ENCODE measurements at places on chromosomes 1 and 21.

GRCh38 chr1:143643148-143643885 is 328.5 kb downstream of the FAM72C start:
- DNase-seq, result no peak

DNA sequence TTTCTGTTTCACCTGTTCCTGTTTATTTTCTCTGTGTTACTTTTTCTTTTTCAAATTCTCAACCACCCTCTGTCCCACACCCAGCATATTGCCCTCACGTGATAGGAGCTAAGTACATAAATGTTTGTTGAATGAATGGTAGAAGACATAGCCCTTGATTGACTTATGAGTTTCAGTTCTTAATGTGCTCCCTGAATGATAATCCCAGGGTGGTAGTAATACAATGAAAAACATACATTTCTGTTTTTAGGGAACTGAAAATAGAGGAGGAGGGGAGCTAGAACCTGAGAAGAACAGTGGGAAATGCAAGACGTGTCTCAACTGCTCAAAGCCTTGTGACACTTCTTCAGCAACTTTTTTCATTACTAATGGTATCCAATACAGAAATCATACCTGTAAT is 147.1 kb downstream of the SPATA46 start:
- no peak for DNase-seq

- DNase-seq, result no peak
These were observed 86.8 kb downstream of the HSF2BP start for GRCh38 chr21:43572446-43572845.

- DNase-seq, result no peak
These were observed 30.8 kb downstream of the RSPH1 start for GRCh38 chr21:42465008-42465802.

GRCh38 chr1:46180082-46180616 is 3.9 kb upstream of the P3R3URF start:
- DNase-seq, result peak; percentile 27

GRCh38 chr1:27536767-27537166 is 46.8 kb upstream of the WASF2 start:
- peak; percentile 72 for DNase-seq

- peak; percentile 45 for DNase-seq
These were observed 16.5 kb downstream of the ZNF697 start for GRCh38 chr1:119631433-119632102.

DNA sequence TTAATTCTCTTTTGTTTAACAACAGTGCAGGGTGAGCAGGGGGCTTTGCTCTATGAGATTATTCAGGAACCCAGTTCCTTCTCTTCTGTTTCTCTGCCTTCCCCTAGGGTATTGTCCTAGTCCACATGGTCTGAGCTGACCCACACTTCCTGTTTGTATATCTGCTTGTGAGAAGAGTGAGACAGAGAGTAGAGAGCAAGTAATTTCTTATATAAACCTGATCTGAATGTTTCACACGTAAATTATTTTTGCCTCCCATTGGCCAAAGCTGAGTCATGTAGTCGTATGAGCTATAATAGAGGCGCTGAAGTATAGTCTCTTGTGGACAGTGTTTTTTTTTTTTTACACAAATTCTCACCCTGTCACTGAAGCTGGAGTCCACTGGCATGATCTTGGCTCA is 134.2 kb upstream of the SERTAD4 start:
- no peak for DNase-seq

DNA sequence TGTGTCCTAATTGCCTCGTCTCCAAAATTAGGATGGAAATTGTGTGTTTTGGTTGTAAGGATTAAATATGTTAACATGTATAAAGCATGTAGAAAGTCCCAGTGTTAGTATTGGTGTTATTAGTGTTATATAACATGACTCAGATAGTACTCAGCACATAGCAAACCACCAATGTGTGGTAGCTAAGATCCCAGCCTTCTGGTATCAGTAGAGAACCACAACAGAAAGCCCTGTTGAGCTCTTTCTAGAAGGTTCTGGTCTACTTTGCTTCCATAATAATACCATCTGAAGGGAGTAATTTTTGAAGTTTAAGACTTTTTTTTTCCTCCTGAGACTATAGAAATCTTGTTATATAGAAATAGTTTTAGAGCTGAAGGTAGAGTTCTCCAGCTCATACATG is 259.3 kb upstream of the SGIP1 start:
- no peak for DNase-seq

- DNase-seq, result no peak
These were observed 96.0 kb upstream of the BMP8A start for GRCh38 chr1:39395357-39395831.

GRCh38 chr1:228778466-228778865 is 43.2 kb downstream of the RHOU start:
- no peak for DNase-seq

DNA sequence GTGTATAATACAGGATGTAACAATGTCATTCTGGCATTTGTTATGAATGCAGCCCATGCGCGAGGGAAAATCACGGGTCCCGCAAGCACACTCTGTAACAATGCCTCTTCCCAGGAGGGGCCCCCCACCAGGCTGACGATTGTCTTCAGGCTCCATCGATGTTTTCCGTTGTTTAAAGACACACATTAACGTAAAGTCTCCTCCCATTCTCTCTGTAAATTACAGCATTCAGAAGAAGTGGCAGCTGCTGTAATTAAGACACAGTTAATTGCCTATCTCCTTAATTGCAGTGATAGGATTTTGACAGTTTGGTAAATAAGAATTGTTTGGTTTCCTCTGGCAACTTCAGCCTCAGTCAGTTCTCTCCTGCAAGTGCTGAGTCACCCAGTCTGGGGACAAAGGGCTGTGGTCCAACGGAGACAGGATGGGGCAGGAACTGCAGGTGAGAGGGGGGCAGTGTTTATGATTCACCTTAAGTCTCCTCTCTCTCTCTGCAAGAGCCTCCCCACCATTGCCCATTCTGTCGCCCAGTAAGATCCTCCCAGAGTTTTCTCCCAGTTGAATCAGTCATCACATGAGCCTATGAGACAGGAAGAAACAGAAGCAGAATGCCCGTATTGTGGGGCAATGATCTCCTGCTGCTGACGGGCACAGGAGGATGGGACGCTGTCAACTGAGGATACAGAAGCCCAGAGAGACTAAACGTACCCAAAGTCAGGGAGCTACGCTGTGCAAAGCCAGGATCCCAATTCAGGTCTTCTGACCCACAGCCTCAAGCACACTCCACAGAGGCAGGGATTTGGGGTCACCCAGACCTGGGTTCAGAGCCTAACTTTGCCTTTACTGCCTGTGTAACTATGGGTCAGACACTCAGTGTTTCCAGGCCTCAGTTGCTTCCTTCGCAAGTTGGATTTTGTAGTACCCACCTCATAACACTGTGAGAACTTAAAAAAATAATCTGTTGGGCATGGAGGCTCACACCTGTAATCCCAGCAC is 110.0 kb downstream of the ADSS2 start:
- peak; percentile 5 for DNase-seq

DNA sequence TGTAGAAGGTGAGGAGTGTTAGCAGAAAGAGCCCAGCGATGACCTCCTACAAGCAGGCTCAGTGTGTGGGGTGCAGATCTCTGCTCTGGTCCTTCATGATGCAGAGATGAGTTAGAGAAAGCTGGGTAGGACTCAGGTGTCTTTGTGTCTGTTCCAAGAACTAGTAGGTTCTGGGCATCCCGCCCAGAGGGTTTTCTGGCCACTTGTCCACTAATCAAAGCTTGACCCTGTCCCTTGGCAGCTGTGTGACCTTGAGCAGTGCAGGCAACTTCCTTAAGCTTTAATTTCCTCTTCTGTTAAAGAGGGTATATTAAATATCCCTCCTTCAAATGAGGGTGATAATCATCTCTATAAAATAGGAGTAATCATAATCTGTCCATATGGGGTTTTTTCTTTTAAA is 54.7 kb upstream of the WNT4 start:
- DNase-seq, result no peak

DNA sequence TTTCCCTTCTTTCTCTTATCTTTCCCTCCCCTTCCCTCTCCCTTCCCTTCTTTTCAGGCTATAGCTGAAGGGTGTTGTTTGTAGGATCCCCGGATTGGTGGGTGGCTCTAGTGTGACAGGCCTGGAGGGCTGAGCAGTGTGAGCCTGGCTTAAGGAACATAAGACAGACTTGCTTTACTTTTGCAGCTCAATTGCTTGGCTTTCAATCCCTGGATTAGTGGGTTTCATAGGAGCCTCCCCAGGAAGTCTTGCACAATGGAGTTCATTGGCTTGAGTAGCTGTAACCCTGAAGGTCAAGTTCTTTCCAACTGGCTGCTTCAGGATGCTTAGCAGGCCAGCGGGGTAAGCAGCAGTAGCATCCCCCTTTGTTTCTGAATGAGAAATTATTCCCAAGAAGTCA is 126.7 kb downstream of the CAMTA1 start:
- no peak for DNase-seq

- DNase-seq, result no peak
These were observed 172.0 kb downstream of the LRRC40 start for GRCh38 chr1:70033266-70033873.

GRCh38 chr21:24316277-24316922 is 1290.9 kb downstream of the MRPL39 start:
- no peak for DNase-seq

- DNase-seq, result peak; percentile 52
These were observed 97.5 kb upstream of the CTTNBP2NL start for GRCh38 chr1:112298558-112298957.

DNA sequence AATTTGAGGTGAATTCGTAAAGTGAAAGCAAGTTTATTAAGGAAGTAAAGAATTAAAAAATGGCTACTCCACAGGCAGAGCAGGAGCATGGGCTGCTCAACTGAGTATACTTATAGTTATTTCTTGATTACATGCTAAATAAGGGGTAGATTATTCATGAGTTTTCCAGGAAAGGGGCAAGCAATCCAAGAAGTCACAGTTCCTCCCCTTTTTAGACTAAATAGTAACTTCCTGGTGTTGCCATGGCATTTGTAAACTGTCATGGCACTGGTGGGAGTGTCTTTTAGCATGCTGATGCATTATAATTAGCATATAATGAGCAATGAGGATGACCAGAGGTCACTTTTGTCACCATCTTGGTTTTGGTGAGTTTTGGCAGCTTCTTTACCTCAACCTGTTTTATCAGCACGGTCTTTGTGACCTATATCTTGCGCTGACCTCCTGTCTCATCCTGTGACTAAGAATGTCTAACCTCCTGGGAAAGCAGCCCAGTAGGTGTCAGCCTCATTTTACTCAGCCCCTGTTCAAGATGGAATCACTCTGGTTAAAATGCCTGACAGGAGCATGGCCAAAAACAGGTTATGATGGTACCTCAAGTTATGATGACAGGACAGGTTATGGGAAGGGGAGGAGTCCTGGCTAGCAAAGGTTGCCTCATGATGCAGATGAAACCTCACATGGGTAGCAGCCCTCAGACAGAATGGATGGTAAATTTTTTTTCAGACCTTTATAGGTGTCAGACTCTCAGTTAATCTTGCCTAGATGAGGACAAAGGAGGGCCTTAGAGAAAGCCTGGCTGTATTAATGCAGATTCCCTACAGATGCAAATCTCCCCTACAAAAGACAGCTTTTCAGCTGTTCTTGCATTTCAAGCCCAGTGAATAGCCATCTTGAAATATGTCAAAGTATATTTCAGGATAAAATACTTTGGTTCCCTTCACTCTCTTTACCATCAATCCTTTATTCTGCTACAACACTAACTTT is 49.7 kb downstream of the SIPA1L2 start:
- DNase-seq, result no peak

GRCh38 chr1:52727956-52728656 is 1.9 kb downstream of the ZYG11B start:
- no peak for DNase-seq

DNA sequence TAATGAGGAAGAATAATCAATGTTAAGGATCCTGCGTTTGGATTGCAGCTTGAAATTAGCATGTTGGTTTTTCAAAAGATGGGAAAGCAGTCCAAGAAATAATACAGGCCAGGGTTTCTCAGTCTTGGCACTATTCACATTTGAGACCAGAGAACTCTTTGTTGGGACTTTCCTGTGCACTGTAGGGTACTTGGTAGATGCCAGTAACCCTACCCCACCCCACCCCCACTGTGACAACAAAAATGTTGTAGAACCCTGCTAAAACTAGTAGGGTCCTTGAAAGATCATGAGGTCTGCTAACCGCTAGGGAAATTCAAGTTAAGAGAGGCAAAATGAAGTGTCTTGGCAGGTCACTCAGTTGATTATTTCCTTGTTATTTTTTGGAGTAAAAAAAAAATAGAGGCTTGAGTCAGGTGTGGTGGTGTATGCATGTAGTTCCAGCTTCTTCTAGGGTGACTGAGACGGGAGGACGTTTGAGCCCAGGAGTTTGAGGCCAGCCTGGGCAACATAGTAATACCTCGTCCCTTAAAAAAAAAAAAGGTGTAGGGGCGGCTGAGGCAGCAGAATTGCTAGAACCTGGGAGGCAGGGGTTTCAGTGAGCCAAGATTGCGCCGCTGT is 53.3 kb downstream of the SPEN start:
- DNase-seq, result no peak

DNA sequence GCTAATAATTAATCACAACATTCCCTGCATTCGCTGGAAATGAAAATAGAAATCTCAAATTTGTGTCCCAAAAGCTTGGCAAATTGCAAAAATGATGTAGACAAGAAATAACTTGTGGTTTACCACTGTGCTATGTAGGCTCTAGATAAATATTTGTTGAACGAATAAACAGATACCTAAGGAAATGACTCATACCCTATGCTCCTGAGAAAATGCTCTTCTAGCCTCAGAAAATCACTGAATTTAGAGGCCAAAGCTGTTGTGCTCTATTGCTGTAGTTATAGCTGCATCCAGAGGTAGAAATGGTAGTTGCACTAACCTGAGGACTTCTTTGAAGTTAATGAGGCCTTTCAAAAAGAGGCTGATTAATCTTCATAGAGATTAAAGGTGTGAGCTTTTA is 142.0 kb upstream of the ZNHIT6 start:
- DNase-seq, result no peak

DNA sequence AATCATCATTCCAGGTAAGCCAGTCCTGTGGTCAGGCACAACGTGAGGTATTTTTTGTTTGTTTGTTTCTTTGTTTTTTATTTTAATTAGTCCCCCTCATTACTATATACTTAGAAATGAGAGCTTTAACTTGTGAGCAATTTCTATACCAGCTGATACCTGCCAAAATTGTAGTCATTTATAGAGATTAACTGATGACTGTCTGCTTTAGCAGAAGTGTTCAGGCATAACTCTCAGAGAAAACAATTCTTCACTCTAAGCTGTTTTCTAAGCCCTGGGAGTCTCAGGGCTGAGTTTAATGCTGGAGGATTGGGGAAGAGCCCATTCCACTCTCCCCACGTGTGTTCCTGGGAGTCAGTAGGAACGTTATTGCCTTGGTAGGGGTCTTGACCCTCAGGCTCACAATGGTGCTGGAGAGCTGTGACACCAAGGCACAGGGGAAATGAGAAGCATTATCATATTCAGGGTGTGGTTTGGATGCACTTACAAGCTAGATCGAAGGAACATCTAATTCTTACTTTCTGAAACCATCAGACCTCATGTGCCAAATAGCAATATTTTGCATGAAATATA is 168.2 kb downstream of the CLIC6 start:
- no peak for DNase-seq

DNA sequence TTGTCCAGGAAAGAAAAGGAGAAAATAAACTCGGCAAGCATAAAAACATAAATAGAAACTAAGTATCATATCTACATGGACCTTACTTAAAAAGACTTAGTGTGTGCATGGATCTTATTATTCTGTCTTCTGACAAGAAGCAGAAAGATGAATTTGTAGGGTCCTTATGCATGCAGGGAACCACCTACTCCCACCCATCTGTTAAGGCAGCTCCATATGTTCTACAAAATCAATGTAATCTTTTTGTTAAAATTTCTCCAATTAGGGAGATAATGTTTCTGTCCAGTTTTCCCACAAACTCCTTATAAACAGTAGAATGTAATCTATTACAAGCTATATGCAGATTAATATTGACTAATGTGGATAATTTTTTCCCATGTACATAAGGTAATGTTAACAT is 13.9 kb upstream of the PTPN14 start:
- no peak for DNase-seq

- no peak for DNase-seq
These were observed 136.4 kb upstream of the FAM78B start for GRCh38 chr1:166302989-166303758.

Data from cerebellar cortex (tissue), 1 donor.